ENCODE measurements at places on chromosomes 12 and 14.

DNA sequence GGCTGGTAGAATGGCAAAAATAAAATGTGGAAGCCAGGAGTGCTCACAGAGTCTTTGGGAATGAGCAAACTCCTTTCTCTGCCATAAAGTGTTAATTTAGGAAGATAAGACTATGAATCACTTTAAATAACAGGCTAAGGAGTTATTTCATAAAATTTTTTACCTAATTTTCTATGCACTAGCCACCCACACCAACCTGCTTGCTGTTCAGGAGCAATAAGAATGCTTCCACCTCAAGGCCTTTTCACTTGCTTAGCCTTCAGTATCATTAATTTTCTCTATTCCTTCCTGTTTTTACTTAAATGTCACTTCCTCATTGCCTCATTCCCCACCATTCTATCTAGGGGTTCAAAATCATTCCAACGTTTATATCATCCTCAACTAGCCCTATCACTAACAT is 326.8 kb downstream of the CCER1 start:
- no peak for DNase-seq

DNA sequence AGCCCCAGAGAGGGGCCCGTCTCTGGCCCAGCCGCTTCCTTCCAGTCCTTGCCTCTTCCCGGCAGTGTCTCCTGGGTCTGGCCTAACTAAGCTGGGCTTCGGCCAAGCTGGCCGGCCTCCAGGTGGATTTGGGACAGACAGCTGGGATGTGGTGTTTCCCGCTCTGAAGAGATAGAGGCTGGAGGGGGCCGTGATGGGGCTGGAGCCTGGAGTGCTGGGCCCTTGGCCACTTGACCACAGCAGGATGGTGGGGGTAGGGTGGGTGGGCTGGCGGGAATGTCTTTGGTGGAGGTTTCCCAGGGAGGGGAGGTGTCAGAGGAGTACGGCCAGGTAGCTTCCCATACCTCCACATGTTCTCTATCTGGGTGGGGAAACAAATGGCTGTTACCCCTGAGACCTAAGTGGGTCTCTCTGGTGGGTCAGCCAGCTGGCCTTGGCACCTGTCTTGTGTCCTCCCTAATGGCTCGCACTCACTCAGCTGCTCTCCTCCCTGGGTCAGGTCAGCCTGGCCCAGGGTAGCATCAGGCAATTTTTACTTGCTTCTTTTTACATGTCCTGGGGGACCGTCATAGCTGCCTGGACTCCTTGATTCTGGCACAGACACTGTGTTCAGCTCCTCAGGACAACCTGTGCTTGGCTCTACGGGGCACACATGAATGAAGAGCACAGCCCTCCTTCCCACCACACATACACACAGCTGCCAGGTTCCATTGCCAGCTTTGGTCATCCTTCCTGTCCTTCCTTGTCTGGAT is 19.8 kb upstream of the PGF start:
- DNase-seq: no peak

GRCh38 chr12:114409852-114410600 is 4.1 kb upstream of the TBX5 start:
- DNase-seq: no peak

DNA sequence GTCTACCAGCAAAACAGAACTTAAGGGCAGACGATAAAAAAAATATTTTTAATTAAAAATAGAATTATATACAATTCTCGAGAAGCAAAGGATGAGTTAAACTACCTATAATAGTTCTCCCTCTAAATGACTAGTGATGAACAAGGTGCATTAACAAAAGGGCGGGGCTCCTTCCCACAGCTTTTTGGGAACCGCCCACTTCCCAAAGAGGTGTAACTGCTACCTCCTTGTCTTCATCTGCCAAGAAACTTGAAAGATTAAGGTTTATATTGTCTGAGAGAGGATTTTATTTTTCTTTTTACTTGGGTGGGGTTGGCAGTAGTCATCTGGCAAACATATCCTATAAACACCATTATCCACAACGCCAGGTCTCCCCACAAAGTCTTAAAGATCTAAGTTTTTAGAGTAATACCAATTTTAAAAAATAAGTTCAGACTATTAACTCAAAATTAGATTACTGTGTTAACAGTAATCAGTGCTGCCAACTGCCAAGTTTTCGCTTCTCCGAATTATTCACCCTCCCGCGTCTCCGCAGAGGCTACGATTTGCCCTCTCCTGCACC is 938 bp downstream of the RALGAPA1 start:
- DNase-seq: peak; percentile 12

GRCh38 chr14:61537563-61538463 is 157.5 kb upstream of the HIF1A start:
- no peak for DNase-seq

DNA sequence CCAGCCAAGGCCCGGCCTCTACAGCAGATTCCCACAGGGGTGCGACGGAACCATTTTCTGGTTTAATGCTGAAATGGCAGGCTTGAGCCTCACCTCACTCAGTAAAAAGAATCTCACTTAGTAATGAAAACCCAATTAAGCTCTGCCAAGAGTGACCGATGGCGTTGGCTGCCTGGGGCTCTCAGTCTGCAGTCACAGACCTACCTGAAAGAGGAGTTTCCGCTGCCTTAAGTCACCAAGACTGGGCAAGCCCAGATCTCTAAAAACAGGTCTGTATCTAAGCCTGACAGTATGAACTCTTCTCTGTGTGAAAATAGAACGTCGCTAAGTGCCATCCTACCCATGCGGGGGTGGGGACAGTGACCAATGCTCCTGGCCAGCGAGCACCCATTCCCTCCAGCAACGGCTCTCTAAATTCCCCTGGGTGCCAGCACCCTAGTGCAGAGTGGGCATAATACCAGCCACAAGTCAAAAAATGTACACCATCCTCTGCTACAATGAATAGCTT is 107.3 kb downstream of the FOXN3 start:
- no peak for DNase-seq

GRCh38 chr12:31819427-31819826 is 90.6 kb upstream of the AMN1 start:
- DNase-seq: no peak

DNA sequence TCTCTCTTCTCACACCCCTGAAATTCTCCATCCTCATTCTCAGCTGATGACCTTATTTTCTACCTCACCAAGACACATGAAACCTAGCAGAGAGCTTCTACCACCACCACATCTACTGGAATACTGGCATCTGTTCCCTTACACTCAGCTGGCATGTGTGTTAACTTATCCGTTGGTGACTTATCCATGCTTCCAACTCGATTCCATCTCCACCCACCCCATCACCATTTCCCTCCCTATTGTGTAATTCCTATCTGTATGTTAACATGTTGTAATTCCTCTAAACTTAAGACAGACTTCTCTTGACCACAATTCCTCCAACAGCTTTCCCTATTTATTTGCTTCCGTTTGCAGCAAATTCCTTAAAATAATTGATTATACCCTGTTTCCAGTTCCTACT is 15.4 kb downstream of the C1S start:
- DNase-seq: no peak

GRCh38 chr12:126396536-126396935 is 1331.3 kb downstream of the AACS start:
- no peak for DNase-seq

GRCh38 chr12:68939505-68939904 is 6.5 kb upstream of the CPM start:
- DNase-seq: no peak

- no peak for DNase-seq
Measured at GRCh38 chr14:33612197-33612505, 338.7 kb downstream of the EGLN3 start.

DNA sequence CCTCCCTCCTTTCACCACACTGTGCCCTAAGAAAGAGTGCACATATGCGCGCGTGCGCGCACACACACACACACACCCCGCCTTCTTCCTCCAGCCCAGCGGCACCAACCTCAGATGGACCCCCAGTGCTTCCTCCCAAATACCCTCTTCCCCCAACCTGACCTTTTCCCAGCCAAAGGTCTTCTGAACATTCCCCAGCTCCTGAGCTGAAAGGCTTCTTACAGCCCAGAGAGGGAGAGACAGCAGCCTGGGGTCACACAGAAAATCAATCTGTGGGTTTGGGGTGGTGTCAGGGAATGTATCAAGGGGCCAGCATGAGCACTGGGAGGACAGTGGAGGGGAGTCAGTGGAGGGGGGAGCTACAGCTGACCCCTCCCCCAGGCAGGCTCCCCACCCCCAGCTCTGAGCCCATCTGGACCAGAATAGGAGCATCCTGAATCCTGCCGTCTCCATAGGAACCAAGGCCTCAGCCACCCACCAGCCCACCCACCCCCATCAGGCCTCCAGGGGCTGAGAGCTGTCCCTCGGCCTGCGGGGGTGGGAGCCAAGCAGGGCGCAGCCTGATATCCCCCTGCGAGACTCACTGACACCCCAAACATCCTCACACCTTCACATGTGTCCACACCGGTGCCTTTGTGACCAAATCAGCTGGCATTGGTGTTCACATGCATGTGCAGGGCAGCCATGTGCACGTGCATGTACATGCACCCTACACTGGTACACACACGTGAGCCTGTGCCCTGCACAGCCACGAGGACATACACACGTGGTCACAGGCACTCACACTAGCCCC is 5.7 kb downstream of the RASAL1 start:
- no peak for DNase-seq

DNA sequence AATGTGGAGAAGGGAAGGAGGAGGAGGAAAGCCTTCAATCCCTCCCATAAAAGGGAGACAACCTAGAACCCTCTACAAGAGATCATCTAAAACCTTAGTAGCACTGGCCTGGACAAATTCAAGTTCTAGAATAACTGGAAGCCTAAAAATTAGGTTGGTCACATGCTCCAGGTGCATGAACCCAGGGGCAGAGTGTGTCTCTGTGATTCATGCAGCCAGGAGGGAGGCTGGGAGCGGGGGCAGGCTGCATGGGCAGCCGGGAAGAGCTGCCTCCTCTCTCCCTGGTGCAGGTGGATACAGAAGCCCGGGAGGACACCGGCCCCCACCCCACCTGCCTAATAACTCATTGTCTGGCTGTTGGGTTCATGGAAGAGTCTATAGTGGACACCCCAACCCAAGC is 38.6 kb downstream of the CCDC85C start:
- DNase-seq: no peak

- no peak for DNase-seq
Measured at GRCh38 chr12:47302111-47302671, 222.4 kb upstream of the AMIGO2 start.

DNA sequence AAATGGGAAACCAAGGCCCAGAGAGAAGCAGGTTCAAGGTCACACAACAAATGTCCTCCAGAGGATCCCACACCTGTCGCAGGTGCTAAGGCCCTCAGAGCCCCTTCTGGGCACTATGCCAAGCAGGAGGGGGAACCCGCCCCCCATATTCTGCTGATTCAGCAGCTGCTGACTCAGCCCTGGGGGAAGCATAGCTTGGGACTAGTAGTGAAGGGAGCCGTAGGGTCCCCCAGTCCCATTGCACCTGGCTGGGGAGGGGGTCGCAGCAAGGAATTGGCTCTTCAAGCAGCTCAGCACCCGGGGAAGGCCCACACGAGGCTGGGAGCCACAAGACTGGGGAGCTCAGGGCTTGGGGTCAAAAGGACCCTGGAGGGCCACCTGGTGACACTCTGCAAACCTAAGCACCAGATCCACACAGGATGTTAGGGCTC is 1.0 kb downstream of the RASAL1 start:
- no peak for DNase-seq
